ENCODE measurements at places on chromosomes 7 and 10.

GRCh38 chr7:2520761-2521290, 1.3 kb downstream of the LFNG start:
- DNase-seq = no peak

- no peak for DNase-seq
Observed at GRCh38 chr10:32318476-32318896, 28.5 kb downstream of the EPC1 start.

GRCh38 chr7:155168597-155169480, 98.7 kb downstream of the HTR5A start:
- no peak for DNase-seq

DNA sequence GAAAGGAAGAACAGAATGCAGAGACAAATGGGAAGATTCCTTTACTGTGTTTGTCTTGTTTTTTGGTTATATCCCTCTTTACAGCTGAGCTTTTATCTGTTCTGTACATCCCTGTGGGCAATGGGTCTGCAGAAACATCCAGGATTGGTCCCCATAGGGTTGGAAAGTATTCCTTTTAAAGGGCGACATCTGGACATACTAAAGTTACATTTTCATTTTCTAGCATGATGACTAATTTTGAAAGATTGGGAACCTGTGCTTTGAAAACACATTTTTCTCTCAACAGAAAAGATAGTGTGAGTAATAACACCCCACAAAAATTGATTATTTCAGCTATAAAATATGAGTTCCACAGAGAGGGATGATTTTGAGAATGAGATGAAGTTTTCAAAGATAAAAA, 435.8 kb downstream of the GPAM start:
- no peak for DNase-seq

DNA sequence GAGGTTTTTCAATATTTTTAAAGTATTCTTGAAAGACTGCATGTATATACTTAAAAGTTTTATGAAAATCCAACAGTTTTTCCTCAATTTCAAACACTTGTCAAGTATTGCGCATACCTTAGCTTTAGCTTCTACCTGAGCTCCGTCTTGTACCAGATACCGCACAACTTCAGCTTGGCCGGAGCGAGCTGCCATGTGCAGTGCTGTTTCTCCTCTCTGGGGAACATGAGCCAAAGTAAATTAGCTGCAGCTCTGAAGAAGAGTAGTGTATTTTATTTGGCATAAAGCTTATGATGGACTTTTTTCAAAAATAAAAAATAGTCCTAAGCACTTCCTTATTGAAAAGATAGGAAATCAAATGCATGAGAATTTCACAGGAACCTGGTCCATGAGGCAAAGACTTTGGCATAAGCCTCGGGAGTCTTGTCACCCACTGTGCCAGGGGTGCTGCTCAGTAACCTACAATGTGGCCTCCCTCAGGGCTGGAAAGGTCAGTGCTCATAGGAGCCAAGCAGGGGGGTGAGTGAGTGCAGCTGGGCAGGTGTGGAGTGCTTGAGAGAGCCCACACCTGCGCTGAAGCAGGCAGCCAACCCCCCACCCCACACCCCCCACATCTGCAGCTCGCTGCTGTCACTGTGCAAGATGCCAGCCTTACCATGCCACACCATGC, 189.5 kb downstream of the ANK3 start:
- no peak for DNase-seq

DNA sequence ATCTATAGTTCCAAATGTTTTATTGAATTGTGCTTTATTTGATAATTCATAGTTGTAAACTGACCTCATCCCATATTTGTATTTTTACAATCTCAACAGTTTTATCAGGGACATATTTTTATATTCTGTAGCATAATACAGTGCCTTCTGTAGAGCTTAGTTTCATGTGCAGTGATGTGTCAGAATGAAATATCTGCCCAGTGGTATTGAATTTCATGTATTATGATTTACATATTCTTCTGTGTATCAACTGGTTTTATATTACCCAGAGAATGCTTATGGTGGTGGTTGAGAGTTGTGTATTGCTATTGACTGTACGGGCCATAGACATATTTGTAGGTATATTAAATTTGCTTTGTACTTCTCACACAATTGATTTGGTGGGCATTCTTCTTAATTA, 89.9 kb downstream of the KAT6B start:
- DNase-seq = no peak

GRCh38 chr10:17112566-17112965, 17.0 kb downstream of the CUBN start:
- DNase-seq = no peak

- peak; percentile 58 for DNase-seq
Observed at GRCh38 chr10:113111900-113112853, 162.1 kb downstream of the TCF7L2 start.

DNA sequence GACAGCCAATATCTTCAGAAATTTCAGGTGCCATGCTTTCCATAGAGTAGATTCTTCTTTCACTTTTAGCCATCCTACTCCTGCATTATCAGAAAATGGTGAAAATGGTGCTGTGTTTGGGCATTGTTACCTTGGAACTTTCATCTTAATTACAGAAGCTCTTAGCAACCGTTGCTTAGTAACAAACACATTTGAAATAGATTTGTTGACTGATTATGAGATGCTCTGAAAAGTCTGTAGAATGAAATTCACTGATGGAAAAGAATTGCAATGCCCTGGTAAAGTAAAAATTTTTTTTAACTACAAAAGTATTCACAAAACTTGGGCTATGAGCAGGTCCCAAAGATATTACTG, 249.3 kb upstream of the NEBL start:
- no peak for DNase-seq

DNA sequence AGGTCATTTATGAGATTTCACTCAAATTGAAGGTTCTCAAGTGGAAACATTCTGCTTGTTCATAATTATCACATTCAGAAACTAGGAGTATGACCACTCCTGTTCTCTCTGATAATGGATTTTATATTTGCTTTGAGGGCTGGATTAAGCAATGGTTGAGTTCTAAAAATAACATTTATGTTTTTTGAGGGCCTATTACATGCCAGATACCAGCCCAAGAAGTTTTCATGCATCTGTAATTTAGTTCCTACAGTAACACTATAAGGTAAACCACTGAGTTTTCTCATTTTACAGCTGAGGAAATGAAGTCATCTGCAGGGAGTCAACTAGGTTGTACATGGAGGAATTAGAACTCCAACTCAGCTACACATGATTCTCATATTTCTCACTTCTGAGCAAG, 25.5 kb upstream of the NKX2-3 start:
- DNase-seq = no peak

DNA sequence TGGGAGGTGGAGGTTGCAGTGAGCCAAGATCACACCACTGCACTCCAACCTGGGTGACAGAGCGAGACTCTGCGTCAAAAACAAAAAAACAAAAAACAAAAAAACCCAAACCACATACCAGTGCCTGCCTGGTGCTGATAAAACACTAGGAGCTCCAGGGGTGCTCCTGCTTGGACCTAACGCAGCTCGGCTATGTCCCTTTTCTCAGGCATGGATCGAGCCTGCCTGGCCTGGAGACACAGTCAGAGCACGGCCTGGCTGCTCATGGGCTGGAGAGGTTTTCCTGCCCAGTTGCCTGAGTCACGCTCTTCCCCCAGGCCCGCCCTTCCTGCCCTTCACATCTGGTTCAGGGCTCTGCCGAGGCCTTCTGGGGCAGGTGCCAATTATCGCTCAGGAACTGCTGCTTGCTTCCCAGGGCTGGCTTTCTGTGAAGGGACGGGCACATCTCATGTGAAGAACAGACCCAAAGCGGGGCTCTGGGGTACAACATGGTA, 12.6 kb upstream of the NPFFR1 start:
- DNase-seq = peak; percentile 31

- DNase-seq = no peak
Observed at GRCh38 chr7:44212018-44212417, 11.2 kb downstream of the YKT6 start.

GRCh38 chr10:30529373-30529998, 95.5 kb downstream of the MAP3K8 start:
- no peak for DNase-seq
